ENCODE measurements at places on chromosomes 12 and 14. TPM values are rescaled to one million over a fixed set of nuclear protein-coding genes. Genes with fewer than 3 reads are reported as not detected.

Gene DERA
- 23.1 TPM for total RNA-seq

Gene KCNK13
- 0.39 TPM for total RNA-seq

Gene PMCH
- not detected for total RNA-seq

Gene EIF4B
- 474 TPM for total RNA-seq

Gene NANOG
- total RNA-seq = 2.5 TPM
